ENCODE measurements at places on chromosomes 12 and 14.

GRCh38 chr12:55244309-55244708 lies at the start of gene OR6C74:
Gene OR6C74 (plus strand): TSS chr12:55244609. CDS start chr12:55247288, 2,679 bp downstream.
- DNase-seq = no peak

- no peak for DNase-seq
Measured at GRCh38 chr14:96195441-96196081, 9.1 kb upstream of the BDKRB2 start.

DNA sequence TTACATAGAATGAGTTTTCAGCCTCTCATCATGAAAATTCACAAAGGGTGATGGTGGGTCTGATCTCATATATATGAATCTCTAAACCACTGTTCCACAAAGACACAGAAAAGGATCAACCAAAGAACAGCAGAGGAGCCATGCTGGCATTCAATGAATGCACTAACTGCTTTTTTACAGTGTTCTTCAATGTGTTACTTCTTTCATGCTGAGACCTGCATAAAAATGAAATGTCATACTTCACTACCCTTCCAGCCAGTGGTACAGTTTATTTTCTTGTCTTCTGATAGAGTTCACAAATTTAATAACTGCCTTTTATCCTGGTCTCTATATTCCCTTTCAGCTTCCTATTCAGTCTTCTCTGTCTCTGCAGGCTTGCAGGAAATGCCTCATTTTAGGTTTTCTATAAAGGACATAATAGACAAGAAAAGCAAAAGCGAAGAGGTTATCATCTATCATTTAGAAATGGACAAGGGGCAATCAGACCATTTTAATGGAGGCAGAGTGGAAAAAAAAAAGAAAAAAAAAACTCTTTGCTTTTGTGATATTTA lies 836.7 kb upstream of the FOXG1 start:
- no peak for DNase-seq

- DNase-seq = no peak
Measured at GRCh38 chr12:52252728-52253343, 19.8 kb downstream of the KRT7 start.

- DNase-seq = no peak
Measured at GRCh38 chr12:23944067-23944466, 5.4 kb downstream of the SOX5 start.

GRCh38 chr12:6352193-6353173 lies 10.6 kb upstream of the TNFRSF1A start:
- DNase-seq = no peak

DNA sequence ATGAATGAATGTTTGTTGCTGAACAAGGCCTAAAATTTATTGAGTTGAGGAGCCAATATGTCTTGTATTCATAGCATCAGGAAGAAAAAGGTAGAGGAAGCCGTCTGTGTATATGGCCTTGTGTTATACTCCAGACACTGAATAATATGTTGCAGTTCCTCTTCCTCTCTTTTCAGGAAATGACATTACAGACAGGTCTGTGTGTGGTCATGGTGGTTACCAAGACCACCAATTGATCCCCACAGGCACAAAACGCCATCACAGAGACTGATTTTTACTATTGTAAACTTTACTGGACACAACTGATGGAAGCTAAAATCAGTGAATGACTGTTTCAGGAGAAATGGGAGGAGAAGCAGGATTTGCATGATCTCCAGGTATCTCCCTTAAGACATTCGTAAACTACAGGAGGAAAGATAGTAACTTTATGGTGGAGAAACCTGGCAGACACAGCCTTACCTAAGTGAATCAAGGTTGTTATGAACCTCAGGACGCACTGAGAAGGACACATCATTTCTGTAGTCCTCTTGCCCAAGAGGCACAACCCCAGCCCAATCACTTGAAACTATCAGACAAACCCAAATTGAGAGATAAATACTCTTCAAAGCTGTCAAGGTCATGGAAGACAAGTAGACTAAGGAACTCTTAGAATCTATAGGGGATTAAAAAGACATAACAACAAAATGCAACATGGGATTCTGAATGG lies 334.1 kb upstream of the RGS6 start:
- DNase-seq = no peak

- DNase-seq = no peak
Measured at GRCh38 chr12:27657296-27657695, 39.0 kb upstream of the REP15 start.

GRCh38 chr12:116146386-116146785 lies 131.1 kb downstream of the MED13L start:
- no peak for DNase-seq

- DNase-seq = no peak
Measured at GRCh38 chr14:64760146-64760755, 56.0 kb downstream of the PLEKHG3 start.

DNA sequence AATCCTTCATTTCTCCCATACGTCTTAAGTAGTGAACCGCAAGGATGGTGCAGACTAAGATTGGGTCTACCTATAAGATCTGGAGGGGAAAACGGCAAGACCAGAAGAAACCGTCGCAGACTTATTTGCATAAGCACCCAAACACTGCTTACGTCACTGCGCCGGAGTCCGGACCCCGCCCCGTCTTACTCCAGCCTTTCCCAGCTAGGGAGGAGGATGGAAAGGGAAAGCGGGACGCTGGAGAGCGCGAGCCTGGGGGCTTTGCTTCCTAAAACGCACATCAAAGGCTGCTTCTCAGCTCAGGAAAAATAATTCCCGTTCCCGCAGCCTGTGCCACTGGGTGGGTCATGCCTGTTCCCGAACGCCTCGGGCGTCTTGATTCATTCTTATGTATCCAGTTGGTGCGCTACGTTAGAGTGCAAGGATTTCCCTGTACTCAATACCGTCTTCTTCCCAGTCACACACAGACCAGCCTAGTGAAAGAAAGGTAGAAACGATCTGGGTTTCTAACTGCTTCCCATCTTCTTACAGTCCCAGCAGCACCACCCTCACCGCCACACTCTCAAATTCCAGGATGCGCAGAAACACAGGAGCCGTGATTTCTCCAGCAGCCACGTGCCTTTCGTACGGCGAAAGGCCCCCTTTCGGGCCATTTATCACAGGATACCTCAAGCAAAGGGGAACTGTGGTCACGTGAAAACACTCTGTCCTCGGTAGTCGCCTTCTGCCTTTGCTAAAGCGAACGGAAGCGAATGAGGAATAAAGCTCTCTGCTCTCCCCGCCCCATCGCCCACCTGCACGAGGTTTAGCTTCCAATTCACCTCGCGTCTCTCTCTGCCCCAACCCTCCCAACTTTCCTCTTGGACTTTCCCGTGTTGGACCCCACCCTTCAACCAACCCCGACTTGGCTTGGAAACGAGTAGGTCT lies 1.1 kb downstream of the SLC6A15 start:
- DNase-seq = no peak

- DNase-seq = no peak
Measured at GRCh38 chr14:21987937-21988336, 314.3 kb upstream of the OR4E1 start.

GRCh38 chr14:33979613-33980276 lies 28.9 kb upstream of the EGLN3 start:
- DNase-seq = no peak

DNA sequence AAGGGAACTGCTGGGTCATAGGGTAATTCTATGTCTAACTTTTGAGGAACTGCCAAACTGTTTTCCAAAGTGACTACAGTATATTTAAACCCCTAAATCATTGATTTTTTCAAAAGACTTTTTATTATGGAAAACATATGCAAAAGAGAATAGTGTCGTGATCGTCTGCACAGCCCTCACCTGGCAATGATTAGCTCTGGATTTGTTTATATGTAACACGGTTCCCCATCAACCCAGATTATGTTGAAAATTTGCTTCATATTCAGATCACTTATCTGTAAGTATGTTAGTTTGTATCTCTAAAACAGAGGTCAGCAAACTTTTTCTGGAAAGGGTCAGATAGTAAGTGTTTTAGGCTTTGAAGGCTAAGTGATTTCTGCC lies 52.7 kb downstream of the CCDC92 start:
- DNase-seq = no peak

DNA sequence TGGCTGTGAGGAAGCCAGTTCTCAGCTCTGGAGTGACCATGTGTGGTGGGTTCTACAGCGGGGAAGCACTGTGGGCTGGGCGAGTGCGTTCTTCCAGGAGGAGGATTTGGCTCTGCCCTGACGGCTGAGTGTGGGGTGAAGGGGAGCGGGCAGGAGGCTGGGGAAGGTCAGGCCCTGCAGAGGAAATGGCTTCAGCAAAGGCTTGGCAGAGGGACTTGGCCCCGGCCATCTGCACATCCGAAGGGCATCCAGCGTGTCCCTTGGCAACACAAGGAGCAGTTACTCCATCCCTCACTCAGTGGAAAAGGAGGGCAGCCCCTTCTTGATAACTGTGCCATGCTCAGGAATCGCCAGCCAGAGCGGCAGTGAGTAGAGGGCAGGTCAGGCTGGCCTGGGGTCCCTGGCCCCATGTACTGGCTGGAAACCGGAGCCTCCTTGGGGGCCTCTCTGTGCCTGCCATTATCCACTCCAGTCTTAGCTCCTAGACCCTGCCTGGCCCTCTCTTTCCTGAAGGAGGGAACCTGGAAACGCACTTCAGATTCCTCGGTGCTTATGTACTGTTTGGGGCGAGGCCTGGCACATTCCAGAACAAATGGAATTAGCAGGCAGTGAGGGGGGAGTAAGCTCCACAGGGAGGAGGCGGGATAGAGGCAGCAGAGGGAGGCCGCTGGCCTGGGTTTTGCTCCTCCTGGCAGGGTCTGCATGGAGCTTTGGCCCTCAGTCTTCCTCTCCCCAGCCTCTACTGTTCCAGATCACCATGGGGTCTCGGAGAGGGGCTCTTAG lies 133.6 kb upstream of the NCOR2 start:
- no peak for DNase-seq

DNA sequence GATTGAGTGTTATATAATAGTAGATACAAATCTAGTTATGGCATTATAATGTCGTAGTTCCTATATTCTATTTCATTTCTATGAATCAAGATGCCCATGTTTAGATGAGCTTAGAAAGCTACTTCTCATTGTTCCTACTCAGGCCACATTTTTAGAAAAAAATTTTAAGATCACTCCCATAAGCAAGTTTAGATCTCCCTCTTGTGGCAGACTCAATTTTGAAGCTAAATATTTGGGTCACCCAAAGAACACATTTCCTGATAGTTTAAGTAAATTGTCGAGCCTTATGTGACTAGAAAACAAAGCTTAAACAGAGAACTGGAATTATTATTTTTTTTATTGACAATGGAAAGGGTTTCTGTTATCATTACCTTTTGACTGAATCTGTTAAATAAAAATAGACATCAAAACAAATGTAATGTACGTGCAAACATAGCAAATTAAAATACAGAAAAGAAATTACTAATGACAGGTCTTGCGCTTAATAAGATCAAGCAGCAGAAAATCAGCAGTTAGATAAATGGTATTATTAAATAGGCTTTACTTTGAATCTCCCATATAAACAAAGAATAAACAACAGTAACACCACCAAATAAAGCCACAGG lies 180.2 kb downstream of the ACSS3 start:
- peak; percentile 9 for DNase-seq

DNA sequence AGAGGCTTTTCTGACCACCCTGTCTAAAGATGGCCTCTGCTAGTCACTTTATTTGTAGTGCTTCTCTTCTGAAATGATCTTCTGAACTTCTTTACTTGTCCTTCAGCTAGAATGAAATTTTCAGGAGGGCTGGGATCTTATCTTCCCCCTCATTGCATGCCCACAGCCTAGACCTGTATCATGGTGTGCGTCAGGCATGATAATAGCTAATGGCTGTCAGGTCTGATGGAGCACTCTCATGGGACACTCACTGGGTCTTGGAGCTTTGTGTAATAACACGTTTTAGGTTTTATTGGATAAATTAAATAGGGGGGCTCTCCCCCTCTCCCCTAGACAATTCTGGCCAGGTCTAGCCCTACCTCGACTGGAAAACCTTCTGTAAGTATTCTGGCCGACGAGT lies 97.1 kb upstream of the NRXN3 start:
- no peak for DNase-seq

- DNase-seq = no peak
Measured at GRCh38 chr12:130214686-130215395, 52.6 kb downstream of the FZD10 start.

DNA sequence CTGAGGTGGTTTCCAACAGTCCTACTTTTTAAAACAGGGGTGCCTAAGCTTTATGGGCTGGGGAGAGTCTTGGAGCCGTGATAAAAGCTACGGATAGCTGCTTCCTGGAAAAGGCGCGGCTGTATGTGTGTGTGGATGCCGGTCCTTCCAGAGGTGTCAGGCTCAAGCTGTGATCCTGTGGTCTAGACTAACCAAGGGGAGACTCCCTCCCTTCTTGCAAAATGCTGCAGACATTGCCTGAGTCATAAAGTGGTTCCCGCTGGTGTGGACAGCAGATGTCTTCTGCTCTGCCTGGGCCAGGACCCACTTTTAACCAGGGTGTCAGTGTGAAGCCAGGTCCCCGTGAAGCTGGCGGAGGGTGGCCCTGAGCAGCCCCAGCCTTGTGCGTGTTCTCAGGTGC lies 37.8 kb downstream of the CCDC92 start:
- DNase-seq = no peak

DNA sequence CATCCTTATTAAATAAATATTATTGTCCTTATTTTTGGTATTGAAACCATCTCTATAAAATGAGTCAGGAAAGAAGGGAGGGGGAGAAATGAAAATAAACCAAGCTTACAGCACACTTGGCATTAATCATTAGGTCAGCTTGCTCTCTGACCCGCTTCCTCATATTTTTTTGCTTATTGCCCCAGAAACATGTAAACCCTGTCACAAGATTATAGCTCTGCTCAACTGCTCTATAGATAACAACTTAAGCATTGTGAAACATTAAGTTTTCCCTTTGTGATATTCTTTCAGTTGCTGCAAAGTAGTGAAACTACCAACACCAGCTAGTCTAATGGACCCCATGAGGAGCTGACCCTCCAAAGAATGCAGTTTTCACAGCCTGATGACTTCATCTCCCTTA lies 819.5 kb downstream of the SLC16A7 start:
- DNase-seq = no peak

DNA sequence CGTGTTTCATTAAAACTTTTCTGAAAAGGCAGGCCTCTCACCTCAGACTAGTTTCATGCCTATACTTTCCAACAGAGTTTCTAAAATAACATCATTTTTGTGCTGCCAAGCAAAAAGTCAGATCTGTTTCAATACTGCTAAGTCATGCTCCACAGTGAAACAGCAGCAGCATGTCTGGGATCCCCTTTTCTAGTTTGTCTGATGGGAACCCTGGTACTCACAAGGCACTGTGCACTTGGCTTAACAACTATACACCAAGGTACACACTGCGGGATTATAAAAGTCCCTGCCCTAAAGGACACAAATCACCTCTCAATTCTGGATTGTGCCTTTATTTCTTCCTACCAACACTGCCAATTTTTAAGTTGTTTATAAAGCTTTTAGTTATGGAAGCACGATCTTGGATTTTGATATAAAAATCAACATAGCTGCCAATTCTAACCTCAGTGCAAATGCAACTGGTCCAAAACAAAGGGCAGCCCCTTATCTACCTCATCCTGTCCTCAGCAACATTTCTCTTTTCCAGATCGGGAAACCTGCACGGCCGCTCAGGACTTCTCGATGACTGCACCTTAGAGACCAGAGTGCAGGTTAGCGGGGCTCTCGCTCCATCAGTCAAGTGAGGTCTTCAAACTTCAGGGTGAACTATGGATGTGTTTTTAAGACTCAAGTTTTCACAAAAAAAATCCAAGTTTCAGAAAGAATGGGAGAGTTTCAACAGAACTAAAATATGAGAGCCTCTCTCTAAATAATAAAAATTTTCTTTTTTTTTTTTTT lies 1.7 kb upstream of the EIF5 start:
- no peak for DNase-seq

- no peak for DNase-seq
Measured at GRCh38 chr12:76244300-76244699, 103.9 kb downstream of the BBS10 start.
